ENCODE measurements at places on chromosomes 11 and 22.

DNA sequence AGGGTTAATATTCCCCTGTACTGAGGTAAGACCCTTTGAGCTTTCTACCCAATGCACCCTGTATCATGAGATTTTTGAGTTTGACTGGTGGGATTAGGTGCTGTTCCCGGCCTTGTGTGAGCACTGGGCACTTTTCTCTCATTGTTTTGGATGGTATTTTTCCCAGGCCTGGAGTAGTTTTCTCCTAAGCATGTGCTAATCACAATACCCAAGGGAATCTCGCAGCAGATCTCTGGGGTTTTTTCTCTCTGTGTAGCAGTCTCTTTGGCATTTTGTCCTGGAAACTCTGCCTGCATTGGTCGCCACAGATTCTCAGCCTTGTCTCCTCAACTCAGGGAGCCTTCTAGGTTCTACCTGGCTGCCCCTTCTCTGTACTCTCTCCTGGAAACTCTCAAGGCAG lies 19.9 kb downstream of the IGHMBP2 start:
- no peak for DNase-seq

DNA sequence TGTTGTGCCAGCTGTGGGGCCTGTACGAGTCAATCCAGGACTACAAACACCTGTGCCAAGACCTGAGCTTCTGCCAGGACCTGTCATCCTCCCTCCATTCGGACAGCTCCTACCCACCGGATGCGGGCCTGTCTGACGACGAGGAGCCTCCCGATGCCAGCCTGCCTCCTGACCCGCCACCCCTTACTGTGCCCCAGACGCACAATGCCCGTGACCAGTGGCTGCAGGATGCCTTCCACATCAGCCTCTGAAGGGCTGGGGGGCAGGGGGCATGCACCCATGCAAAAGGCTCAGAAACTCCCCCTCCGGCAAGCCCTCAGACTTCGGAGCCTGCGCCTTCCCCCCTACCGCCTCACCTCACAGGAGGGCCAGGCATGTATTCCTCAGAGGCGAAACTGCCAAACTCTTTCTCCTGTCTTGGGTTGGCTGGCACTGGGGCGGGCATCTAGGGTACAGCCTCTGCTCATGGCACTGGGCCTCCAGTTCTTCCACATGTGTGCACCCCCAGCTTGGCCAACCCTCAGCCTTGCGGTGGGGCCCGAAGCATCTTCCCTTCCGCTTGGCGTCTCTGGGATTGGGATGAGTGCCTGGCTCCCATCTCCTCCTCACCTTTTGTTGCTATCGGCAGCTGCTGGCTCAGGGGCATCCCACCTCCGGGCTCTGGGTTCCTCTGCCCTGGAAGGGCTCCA lies 1.2 kb downstream of the FAM89B start:
- DNase-seq, result no peak

DNA sequence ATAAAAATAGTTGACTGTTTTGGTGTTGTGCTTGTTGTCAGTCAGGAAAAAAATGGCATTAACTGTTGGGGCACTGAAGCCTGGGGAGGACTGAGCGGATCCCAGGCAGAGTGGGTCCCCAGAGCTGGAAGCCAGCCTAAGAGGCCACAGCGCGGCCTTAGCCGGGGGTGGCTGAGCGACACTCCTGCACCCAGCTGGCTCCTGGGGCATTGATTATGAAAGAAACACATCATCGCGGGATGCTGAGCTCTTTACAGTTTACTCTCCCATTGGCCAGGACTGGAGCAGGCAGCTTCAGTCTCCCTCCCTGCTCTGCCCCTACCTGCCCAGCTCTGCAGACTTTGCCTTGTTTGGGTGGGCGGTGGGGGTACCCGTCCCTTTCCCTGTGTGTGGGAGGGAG lies 121.5 kb downstream of the ST3GAL4 start:
- no peak for DNase-seq

GRCh38 chr11:96267496-96268032 lies 75.4 kb downstream of the MAML2 start:
- no peak for DNase-seq

GRCh38 chr11:62805961-62806441 lies 761 bp upstream of the NXF1 start:
- DNase-seq, result peak; percentile 77

GRCh38 chr11:44833877-44834452 lies 107.2 kb downstream of the TSPAN18 start:
- no peak for DNase-seq

DNA sequence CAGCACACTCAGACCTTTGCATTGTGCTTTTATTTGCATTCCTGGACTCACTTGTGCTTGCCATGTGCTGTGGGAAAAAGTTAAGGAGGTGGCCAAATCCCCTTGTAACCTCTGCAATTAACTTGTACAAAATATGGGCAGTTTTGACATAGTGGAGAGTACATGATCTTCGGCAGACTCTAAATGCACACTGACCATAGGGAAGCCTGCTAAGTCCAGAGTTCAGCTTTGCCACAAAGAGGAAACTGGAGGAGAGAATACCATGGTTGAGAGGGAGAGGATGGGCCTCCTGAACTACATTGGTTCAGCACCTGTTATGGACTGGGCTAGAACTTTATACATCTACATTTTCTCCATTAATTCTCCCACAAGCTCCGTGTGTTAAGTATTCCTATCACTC lies 37.6 kb upstream of the CEP295 start:
- no peak for DNase-seq

- DNase-seq, result no peak
These were observed 119.2 kb downstream of the ME3 start for GRCh38 chr11:86553265-86553664.

- no peak for DNase-seq
These were observed 66.5 kb upstream of the TOP3B start for GRCh38 chr22:22048981-22049531.

All from KG1 (cell line).